T-helper 17 cell (primary cell): ENCODE measurements at places on chromosomes 5 and 9. TPM values are rescaled to one million over a fixed set of nuclear protein-coding genes. Genes with fewer than 3 reads are reported as not detected.

DNA sequence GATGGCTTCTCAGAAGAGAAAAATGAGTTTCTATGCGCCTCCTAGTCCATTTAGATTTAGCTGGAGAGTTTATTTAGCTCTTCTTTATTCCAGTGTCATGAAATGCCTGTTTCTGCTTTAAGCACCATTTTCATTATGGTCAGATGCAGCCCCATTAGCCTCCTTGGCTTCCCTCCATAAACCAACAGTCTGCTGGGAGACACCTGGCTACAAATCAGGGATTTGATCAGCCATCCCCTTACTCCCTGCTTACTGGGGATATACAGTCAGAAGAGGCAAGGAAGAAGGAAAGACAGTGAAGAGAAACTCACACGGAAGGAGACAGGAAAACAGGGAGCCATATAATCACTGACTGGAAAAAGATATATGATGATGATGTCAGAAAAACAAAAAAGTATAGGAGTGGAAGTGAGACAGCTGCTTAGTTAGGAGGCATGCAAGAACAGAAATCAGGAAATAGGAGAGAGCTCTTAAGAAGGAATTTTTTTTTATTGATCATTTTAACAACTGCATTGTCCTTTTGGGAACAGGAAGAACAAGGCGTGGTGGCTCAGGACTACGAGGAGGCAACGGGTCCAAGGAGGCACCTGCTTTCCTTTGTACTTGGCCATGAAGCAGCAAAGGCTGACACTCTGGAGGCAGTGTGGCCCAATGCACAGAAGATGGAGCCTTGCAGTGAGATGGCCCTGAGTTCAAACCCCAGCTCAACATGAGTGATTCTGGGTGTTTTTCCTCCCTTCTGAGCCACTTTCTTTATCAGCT is 56.1 kb downstream of the MED27 start:
- DNase-seq = no peak

- no peak for DNase-seq
Observed at GRCh38 chr5:78813906-78814530, 165.4 kb upstream of the LHFPL2 start.

DCAF12 gene
- 14.8 TPM for total RNA-seq

- DNase-seq = no peak
Observed at GRCh38 chr9:106911951-106912350, 49.0 kb downstream of the ZNF462 start.

GRCh38 chr9:78314953-78315870 is 18.3 kb downstream of the PSAT1 start:
- DNase-seq = no peak

DNA sequence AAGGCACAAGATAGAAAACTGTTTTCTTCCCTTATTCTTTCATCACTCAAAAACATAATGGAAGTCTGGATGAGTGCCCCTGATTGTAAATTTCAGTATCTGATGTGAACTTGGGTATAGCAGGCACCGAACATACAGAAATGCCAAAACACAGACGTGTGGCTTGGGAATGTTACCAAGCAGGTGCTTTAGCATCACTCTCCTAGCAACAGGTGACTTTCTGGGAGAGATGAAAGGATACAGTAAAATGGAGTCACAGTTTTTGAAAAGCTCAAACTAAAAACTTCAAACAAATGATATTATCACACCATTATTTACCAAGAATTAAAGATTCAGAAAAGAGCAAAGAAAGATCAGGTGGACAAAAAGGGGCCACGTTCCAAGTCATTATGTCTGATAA is 130.2 kb downstream of the DROSHA start:
- no peak for DNase-seq

- DNase-seq = no peak
Observed at GRCh38 chr9:9764821-9765220, 848.0 kb downstream of the PTPRD start.

DNA sequence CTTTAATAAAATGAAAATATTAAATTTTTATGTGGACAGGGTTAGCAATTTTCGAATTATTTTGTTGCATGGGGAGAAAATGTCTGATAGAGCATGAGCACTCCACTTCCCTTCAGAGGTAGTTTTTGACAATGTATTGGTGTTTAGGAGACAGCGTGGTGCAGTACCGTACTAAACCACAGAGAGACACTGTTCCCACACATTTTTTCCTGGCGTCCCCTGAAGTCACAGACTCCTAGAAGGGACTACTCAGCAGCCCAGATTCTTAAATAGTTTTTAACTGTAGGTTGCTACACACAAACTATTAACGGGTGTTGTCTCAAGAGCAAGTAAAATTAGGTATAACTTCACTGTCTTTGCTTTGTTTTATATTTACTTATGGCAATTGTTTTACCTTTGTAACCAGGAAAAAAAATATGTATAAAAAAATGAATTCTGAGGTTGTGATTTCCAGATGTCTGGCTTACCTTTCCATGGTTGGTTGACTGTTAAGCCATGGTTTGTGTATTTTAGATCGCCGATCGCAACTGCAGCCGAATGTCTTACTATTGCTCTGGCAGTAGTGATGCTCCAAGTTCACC is 171.2 kb downstream of the DOCK8 start:
- no peak for DNase-seq

DNA sequence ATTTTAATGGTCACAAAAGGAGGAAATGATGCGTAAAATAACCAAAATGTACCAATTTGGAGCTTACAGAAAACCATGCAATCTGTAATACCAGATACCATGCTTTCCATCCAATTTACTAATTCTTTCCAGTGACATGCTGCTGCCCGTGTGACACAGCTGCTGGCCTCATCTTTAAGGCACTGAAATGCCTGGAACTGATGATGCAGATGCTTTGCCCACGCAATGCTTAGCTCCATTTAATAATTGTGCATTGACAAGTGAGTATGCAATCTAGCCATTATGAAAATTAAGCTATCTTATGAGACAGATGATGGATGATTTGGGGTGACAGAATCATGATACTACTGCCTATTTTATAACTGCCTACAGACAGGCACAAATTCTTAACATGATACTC is 169.2 kb upstream of the CTNND2 start:
- no peak for DNase-seq

- no peak for DNase-seq
Observed at GRCh38 chr9:25964239-25964638, 286.0 kb upstream of the TUSC1 start.

GRCh38 chr5:151191661-151192060 is 32.2 kb downstream of the CCDC69 start:
- no peak for DNase-seq

NOL6 gene
- total RNA-seq = 34.6 TPM

DNA sequence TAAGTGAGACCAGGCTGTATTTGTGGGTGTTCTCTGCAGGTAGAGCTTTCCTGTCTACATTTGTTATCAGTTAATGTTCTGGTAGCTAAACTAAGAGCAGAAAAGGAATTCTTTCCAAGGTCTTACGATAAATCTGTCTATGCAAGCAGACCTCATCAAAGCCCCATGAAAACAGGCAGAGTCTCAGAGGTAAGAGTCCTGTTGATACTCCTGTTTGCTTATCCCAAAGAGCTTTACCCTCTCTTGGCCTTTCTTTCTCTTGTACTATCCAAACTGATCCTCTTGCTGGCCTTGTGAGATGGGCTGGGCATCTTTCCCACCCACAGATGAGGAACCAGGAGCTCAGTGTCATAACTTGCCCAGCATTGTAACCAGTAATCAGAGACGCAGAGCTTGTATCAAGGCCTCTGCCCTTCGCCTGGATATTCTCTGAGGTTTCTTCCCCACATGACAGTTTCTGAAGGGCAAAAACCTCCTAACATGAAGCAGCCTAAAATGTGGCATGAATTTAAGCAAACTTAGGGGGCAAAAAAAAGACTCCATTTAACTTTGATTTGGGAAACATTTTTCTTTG is 33.5 kb downstream of the PRKACG start:
- DNase-seq = no peak

DNA sequence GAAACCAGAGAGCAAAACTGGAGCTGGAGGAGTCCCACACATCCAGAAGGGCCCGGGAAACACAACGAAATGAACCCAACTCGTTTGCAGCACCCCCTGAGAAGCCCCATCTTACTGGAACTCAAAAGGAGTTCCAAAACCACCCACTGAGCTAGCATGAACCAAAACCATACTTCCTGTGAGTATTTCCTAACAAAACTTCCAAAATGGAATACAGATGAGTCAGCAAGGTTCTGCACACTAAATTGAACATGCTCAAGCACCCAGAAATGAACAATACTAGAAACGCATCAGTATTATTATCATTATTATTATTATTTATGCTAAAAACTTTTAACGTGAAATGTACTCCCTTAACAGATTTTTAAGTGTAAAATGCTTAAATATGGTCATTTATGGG is 8.0 kb upstream of the SPOCK1 start:
- DNase-seq = no peak

GRCh38 chr9:85443190-85443598 is 298.6 kb downstream of the AGTPBP1 start:
- no peak for DNase-seq
